H1 (cell line): ENCODE measurements at places on chromosomes 7 and 10. TPM values are rescaled to one million over a fixed set of nuclear protein-coding genes. Genes with fewer than 3 reads are reported as not detected.

DNA sequence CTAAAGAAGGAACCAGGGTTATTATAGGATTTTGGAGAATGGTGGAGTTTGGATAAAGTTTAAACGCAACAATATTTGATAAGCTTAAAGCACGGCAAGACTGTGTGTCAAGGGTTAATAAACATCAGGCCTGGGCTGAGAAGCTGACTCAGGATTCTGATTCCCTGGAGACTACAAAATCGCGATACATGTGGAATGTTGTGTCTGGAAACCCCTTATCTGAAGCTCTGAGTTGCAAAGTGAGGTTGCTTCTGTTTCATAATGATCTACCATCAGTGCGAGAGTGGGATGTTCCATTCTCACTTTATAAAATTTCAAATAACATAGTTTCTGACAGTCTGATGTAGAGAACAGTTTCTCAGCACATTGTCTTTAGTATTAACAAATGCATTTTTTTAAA, 7.8 kb downstream of the C1GALT1 start:
- no peak for DNase-seq

The CAPZA2 gene
- total RNA-seq = 141 and 145 TPM in 2 replicates

- no peak for DNase-seq
These were observed 2.2 kb downstream of the BTRC start for GRCh38 chr10:101356132-101356531.

The TAS2R5 gene
- 0.84 and 1.5 TPM in 2 replicates for total RNA-seq

The NME8 gene
- 0.22 and 0.57 TPM in 2 replicates for total RNA-seq

The ZNF282 gene
- 35.7 and 36.3 TPM in 2 replicates for total RNA-seq

The ALOX5 gene
- 1.2 and 1.6 TPM in 2 replicates for total RNA-seq

The POM121C gene
- 56.8 and 58.0 TPM in 2 replicates for total RNA-seq

- DNase-seq = no peak
These were observed 166.2 kb upstream of the ASAH2 start for GRCh38 chr10:50417486-50417885.

The PNLIPRP1 gene
- total RNA-seq = not detected in 2 replicates

GRCh38 chr7:25913598-25914224, 238.3 kb upstream of the NFE2L3 start:
- no peak for DNase-seq

DNA sequence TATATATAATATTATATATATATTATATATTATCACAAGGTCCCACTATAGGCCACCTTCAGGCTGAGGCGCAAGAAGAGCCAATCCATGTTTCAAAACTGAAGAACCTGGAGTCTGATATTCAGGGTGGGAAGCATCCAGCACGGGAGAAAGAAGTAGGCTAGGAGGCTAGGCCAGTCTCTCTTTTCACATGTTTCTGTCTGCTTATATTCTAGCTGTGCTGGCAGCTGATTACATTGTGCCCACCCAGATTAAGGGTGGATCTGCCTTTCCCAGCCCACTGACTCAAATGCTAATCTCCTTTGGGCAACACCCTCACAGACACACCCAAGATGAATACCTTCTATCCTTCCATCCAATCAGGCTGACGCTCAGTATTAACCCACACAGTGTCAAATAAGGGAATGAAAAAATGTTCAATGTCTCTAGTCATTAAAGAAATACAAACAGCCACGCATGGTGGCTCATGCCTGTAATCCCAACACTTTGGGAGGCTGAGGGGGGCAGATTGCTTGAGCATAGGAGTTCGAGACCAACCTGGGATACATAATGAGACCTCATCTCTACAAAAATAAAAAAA, 135.4 kb upstream of the PCBD1 start:
- DNase-seq = no peak

The GARIN1A gene
- 0.29 and 0.34 TPM in 2 replicates for total RNA-seq

The GIMAP5 gene
- not detected in 2 replicates for total RNA-seq

GRCh38 chr7:146948703-146949102, 832.1 kb downstream of the CNTNAP2 start:
- DNase-seq = no peak

DNA sequence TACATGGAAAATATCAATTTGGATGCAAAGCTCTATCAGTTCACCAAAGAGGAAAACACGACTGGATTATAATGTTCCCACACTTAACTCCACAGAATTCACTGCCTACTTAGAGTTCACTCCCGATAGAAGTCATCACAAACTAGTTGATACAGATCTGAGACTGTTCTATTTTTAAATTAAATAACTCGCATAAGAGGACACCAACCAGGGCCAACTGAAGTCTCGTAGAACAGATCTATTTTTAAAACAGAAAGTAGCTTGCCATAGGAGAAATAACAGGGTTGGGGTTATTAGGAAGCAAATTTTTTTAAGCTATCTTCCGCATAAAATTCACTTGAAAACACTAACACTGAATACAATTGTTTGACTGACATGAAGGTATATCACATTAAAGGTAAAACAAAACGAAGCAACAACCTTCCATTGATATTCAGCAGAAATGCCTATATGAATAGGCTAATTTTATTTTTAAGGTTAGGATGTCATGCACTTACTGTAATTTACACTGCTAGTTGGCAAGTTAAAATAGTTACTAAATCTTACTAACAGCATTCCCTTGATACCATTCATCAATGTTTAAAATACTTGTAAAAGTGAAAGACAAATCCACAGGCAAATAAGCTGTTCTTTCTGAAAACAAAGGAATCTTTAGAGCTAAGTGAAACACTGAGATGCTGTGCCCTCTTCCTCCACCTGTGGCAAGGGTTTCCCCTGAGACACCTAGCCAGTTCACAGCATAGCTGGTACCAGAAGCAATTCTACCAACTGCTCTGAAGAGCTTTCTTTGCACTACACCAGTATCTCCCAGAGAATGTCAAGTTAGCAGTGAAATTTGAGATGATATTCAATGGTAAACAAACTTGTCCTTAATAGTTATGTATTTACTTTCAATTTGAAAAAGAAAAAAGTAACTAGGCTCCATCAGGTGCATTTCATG, 186.7 kb upstream of the ANK3 start:
- DNase-seq = no peak

- no peak for DNase-seq
These were observed 42.0 kb upstream of the JAZF1 start for GRCh38 chr7:28222636-28223035.

The PFKP gene
- 128 TPM in 2 replicates for total RNA-seq
